ENCODE measurements at places on chromosomes 6 and 20.

DNA sequence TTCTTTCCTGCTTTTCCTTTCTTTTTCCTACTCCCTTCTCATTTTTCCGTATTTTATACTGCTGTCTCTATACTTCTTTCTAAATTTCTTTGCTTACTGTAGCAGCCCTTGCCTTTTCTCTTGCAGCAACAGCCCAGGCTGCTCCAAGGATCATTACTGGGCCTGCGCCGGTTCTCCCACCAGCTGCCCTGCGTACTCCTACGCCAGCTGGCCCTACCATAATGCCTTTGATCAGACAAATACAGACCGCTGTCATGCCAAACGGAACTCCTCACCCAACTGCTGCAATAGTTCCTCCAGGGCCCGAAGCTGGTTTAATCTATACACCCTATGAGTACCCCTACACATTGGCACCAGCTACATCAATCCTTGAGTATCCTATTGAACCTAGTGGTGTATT lies 148.8 kb downstream of the QKI start:
- DNase-seq, result no peak

GRCh38 chr20:36856195-36856594 lies 19.7 kb upstream of the TLDC2 start:
- DNase-seq, result peak; percentile 69

DNA sequence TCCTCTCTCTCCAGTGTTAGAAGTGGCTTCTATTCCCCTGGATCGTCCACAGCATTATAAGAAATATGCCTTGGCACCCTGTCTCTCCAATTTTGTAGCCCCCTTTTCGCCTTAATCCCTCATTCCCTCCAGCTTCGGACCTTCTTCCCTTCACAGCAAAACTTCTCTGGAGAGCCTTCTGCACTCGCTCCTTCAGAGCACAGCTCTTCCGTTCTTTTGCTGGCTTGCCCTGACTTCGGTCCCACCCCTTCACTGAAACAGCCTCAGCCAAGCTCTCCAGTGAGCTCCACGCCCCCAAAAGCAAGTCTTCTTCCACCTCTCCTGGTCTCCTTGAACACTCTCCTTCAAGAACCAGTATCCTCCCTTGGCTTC lies 134.7 kb upstream of the RNF24 start:
- no peak for DNase-seq

- no peak for DNase-seq
Measured at GRCh38 chr6:107692351-107692750, 131.8 kb downstream of the SCML4 start.

GRCh38 chr20:23129266-23129665 lies 43.1 kb upstream of the CD93 start:
- no peak for DNase-seq

- DNase-seq, result no peak
Measured at GRCh38 chr6:36676141-36677058, 2.1 kb upstream of the CDKN1A start.

DNA sequence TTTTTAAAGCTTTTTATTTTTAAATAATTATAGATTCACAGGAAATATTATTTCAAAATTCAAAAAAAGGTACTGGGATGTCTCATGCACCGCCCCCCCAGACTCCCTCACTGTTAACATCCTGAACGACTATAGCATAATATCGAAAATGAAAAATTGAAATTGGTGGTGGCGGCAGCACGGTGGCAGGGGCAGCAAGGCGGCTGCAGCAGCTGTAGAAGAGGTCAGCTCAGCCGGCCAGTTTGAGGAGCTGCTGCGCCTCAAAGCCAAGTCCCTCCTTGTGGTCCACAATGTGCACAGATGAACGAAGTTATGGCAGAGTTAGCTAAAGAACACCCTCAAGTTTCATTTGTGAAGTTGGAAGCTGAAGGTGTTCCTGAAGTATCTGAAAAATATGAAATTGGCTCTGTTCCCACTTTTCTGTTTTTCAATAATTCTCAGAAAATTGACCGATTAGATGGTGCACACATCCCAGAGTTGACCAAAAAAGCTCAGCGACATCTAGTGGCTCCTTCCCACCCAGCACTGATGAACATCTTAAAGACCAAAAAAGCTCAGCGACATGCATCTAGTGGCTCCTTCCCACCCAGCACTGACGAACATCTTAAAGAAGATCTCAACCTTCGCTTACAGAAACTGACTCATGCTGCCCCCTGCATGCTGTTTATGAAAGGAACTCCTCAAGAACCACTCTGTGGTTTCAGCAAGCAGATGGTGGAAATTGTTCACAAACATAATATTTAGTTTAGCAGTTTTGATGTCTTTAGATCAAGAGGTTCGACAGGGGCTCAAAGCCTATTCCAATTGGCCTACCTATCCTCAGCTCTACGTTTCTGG lies 100.8 kb downstream of the FAM217A start:
- DNase-seq, result no peak

- no peak for DNase-seq
Measured at GRCh38 chr20:50233325-50234212, 42.9 kb downstream of the CEBPB start.

DNA sequence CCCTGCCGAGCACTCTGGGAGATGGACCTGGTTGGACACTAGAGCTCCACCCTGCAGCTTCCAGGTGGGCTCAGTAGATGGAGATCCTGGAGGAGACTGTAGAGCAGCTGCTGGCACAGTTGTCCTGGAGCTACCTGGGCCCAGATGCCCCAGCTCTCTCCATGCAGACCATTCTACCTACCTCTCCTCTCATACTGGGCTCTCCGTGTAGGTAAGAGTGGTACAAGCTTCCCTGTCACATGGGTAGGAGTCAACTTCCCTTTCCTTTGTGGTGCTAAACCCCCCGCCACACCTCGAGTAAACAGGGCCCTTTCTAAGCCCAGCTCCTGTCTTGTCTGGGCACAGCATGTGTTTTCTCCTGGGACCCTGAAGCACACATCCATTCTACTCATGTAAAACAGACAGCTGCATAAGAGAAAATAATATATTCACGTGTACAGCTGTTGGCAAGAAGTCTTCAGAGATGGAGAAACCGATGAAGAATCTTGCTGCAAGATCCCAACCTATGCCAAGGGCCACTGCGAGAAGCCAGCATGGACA lies 108.1 kb upstream of the DUSP22 start:
- no peak for DNase-seq

- DNase-seq, result peak; percentile 5
Measured at GRCh38 chr6:107152638-107153430, 37.5 kb upstream of the BEND3 start.

- no peak for DNase-seq
Measured at GRCh38 chr6:159170333-159170672, 1.1 kb downstream of the FNDC1 start.

DNA sequence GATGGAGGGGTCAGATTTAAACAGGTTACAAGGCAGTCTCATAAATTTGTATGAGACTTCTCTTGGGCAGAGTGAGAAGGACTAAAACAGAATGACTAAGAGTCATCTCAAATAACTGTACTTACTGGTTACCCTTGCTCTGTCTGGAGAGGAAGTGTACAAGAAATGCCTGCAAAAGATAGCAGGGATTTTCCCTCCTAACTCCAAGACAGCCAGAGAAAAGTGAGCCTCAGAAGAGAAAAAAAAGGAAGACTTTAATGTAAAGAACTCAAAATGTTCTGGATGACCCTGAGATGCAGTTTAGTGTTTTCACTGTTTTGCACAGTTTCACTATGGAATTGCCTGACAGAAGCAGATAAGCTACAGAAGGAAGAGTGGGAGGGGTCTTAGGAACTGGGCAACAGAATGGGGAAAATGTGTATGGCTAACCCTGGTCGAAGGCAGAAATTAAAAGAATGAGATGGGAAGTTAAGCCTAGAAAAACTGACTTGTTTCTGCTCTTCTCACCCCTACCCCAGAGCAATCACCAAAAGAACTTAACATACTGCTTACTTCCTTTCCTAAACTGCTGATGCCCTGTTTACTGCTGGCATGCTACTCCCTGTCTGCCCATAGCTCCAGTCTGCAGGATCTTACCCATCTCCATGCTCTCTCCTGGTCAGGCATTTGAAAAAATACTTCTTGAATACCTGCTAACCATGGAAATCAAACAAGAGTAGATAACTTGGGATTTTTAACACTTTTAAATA lies 98.1 kb upstream of the MARCKS start:
- DNase-seq, result no peak

DNA sequence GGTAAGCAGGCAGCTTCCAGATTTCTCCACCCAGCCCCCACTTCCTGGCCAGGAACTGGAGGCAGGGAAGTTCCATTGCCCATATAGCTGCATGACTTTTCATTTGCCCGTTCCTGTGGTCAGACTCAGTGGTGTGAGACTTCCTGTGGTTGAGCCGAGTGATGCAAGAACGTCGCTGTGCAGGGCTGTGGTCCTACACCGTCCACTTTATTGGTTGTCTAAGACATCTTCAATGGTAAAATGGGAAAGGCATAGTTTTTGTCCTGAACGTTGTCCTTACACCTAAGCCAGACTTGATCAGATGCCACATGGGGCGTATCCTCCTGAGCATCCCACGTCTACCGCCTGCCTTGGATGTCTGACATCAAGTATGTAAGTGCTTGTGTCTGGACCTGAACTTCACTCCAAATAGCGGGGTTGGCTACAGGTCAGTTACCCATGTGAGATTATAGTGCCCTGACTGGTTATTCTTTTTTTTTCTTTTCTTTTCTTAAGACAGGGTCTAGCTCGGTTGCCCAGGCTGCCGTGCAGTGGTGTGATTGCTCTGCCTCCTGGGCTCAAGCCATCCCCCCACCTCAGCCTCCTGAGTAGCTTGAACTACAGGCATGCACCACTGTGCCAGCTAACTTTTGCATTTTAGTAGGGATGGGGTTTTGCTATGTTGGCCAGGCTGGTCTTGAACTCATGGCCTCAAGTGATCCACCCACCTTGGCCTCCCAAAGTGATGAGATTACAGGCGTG lies 25.9 kb upstream of the GTSF1L start:
- peak; percentile 71 for DNase-seq

- no peak for DNase-seq
Measured at GRCh38 chr6:89637960-89638319, 607 bp downstream of the LYRM2 start.

GRCh38 chr6:107670792-107671199 lies 153.3 kb downstream of the SCML4 start:
- peak; percentile 83 for DNase-seq

DNA sequence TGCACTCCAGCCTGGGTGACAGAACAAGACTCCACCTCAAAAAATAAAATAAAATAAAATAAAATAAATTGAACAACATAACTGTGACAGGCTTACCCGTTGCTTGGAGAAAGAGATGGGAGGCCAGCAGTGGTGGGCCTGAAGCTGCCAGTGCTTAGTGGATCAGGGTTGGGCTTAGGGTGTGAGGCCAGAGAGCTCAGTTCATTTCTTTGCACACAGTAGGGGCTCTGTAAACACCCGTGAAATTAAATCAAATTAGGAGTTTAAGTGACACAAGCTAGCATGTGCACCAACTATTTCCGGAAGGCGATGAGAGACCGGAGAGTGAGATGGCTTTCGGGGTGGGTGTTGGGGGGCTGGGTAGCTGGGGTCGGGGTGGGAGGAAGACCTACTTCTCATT lies 25.8 kb upstream of the TTPAL start:
- no peak for DNase-seq

DNA sequence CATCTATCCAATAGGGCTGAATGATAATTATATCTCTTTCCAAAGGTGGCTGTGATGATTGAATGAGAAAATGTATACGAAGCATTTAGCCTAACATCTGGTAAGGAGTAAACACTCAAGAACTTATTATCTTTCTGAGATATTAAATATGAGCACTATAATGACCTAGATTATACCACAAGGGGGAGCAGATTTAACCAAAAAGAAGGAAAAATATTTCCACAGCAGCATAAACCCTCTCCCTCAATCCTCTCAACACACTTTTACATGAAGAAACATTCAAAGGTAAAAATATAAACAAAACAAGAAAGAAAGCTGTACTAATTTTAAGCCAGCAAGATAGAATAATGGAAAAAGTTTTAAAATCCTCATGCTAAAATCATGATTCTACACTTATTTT lies 68.4 kb downstream of the SHPRH start:
- DNase-seq, result no peak

DNA sequence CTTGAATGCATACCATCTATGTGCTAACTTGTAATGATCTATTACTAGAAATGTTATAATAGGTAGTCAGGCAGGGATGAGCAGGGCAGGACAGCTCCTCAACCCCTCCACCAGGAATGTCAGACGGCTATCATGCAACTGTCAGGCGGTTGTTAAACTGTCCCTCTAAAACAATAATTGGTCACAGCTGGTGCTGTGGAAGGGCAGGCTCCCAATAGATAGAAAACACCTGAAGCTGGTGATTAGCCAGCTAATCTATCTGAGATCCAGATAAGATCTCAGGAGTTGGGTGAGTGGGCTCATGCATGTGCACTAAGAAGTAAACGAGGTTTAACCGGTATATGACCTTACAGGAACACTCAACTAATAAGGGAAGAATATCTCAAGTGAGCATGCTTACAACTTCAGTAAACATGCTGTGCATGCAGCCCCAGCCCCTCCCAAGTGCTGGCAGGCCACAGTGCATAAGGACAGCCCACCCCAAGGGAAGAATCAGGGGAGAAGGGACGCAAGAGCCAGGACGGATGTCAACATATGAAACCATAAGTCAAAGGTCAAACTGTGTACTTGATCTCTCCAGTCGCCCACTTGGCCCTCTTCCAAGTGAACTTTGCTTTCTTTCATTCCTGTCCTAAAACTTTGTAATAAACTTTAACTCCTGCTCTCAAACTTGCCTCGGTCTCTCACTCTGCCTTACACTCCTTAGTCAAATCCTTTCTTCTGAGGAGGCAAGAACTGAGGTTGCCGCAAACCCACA lies 566.2 kb upstream of the NRSN1 start:
- no peak for DNase-seq

GRCh38 chr6:167786853-167787675 lies 39.6 kb upstream of the AFDN start:
- DNase-seq, result no peak

- DNase-seq, result no peak
Measured at GRCh38 chr6:153621491-153621890, 417.5 kb upstream of the OPRM1 start.

- no peak for DNase-seq
Measured at GRCh38 chr6:109034526-109034925, 60.1 kb downstream of the SESN1 start.

- no peak for DNase-seq
Measured at GRCh38 chr6:63716169-63716568, 80.6 kb downstream of the PHF3 start.

DNA sequence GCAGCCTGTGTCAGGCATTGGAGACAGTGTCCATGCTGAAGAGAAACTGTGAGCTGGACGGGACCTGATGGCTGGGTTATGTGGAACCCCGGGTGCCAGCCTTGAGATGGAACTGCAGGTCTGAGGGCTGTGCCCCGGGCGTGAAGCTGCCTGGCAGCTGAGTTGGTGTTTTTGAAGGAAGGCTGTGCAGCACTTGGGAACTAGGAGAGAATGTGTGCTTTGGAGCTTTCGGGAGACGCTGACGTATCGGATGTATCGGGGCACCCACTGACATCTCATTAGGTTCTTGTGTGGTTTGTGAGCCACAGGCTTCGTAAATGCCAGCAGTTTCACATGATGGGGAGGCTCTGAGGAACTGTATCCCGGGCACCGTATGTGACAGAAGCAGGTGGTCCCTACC lies 2.2 kb downstream of the DLGAP4 start:
- no peak for DNase-seq

GRCh38 chr6:44038543-44039065 lies 88.6 kb downstream of the MRPL14 start:
- DNase-seq, result no peak

Measured in aorta (tissue), 5 donors.